G401 (cell line): ENCODE measurements at places on chromosomes 13 and 19. TPM values are rescaled to one million over a fixed set of nuclear protein-coding genes. Genes with fewer than 3 reads are reported as not detected.

GRCh38 chr13:59300355-59301173, 863.2 kb downstream of the DIAPH3 start:
- DNase-seq, result no peak

- no peak for DNase-seq
Observed at GRCh38 chr13:33174931-33175330, 110.6 kb downstream of the STARD13 start.

Gene NCLN
- total RNA-seq, result 77.5 and 82.5 TPM in 2 replicates

DNA sequence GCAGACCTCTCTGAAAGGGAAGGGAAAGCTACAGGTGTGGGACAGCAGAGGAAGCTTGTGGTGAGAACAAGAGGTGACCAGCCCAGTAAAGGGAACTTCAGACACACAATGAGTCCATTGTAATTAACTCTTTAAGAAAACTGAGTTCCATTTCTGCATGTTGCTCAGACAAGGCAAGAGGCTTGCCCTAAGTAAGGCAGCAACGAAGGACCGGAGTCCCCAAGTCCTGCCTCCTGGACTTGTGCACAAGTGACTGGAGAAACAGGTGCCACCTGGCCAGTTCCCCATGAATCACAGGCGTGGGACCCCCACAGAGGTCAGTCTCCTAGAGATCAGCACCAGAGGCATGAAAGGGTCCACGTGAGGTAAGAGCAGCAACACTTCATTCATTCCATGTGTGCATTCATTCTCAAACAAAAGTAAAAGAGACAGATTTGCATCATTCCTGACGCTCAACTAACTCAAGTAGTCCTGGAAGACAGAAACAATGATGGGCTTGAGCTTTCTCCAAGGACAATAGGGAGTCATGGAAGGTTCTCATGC, 14.7 kb upstream of the SIGLEC6 start:
- DNase-seq, result no peak

Gene SERP2
- total RNA-seq, result not detected in 2 replicates
